NCI-H1417 treated with DMSO at 0.1 percent for 48 hours (cell line): ENCODE measurements at places on chromosomes 6 and 20.
A peak's percentile ranks its signal among the peaks of the same experiment; 100 is the strongest.

GRCh38 chr20:52798124-52798523 lies 174.0 kb upstream of the TSHZ2 start:
- DNase-seq = no peak

- no peak for DNase-seq
Observed at GRCh38 chr20:19633985-19634384, 124.1 kb upstream of the RIN2 start.

GRCh38 chr6:103516336-103516735 lies 1343.4 kb downstream of the HACE1 start:
- no peak for DNase-seq

GRCh38 chr6:52649536-52650160 lies 21.3 kb upstream of the TMEM14A start:
- DNase-seq = no peak

DNA sequence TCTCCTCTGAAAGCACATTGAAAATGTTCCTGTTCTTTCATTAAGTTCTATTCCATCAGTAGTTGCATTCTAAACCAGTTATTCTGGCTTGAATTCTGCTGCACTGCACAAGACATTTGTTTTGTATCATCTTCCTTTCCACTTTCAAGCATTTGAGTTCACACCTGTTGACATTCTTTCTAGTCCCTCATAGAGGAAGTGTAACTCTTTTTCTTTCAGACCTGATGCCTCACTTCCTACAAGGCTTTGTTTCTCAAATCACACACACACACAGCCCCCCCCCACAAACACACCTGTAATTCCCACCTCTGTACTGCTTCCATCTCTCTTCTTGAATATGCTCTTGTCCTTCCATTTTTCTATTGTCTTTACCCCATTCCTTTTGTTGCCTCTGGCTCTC lies 50.9 kb downstream of the CCN2 start:
- DNase-seq = no peak

GRCh38 chr20:1274485-1275311 lies 8.6 kb downstream of the SNPH start:
- no peak for DNase-seq

DNA sequence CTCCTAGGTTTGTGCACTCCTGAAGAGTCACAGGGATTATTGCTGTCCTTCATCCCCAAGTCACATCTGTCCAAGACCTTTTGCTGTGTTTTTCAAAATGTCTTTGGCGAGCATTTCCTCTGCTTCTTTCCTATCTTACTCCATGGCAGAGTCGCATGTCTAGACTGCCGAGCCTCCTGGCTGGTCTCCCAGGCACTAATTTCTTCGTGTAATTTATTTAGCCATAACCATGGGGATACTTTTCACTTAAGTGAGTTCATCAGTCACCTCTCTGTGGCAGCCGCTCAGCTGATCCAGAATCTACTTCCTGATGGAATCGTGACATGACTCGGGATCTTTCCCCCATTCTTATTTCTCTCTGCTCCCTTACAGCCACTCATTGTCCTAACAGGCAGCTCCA lies 25.8 kb downstream of the ADGRF5 start:
- no peak for DNase-seq

GRCh38 chr20:43541214-43541613 lies 17.6 kb upstream of the SGK2 start:
- no peak for DNase-seq

- DNase-seq = no peak
Observed at GRCh38 chr6:79614326-79615305, 16.5 kb upstream of the SH3BGRL2 start.

- peak; percentile 36 for DNase-seq
Observed at GRCh38 chr20:62702895-62703852, 5.5 kb upstream of the NTSR1 start.

DNA sequence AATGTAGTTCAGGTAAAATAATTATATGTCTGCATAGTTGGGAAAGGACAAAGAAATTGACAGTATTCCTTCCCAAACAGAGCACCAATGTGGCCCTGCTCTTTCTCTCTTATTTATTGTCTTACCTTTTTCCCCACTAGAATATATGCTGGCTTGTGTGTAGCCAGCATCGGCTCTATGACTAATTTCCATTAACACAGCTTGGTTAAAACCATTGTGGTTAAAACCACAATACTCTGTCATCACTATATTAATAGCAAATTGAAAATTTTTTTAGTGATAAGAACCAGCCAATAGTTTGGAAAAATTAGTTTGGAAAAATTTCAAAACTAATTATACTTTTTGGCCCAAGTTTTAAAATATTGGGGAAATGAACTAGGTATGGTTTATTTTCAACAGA lies 535.1 kb downstream of the UTRN start:
- DNase-seq = no peak

GRCh38 chr6:104896914-104897313 lies 37.2 kb upstream of the HACE1 start:
- no peak for DNase-seq

DNA sequence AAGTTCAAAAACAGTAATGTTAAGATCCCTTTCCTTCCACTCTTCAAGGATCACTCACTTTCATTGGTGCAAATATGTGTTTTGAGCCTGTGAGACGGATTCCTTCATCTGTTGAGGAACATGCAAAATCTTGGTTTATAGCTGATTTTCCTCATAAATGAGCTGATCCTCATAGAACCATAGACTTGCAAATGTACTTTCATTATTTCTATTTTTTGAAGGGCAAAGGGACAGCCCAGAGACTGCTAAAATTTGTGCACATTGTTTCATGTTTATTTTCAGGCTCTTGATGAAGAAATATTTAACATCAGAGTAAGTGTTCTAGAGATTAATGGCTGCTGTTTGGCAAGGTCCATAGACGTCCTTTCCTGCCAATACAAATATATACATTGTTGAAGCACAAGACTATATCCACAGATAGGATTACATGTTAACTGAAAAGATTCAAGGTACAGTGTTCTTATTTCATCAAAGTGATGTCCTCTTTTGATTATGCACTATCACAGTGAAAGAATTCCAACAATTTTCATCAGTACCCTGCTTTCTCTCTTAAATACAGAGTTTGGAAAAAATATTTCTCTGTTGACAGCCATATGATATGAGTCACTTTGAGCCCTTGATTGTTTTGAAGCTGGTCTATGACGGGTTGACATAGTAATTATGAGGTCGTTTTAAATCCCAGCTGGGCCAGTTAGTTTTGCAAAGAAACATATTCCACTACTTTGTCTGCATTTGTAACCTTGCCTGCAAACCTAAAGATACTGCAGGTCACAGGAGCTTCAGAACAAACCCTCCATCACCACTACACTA lies 95.7 kb downstream of the FILIP1 start:
- DNase-seq = no peak

DNA sequence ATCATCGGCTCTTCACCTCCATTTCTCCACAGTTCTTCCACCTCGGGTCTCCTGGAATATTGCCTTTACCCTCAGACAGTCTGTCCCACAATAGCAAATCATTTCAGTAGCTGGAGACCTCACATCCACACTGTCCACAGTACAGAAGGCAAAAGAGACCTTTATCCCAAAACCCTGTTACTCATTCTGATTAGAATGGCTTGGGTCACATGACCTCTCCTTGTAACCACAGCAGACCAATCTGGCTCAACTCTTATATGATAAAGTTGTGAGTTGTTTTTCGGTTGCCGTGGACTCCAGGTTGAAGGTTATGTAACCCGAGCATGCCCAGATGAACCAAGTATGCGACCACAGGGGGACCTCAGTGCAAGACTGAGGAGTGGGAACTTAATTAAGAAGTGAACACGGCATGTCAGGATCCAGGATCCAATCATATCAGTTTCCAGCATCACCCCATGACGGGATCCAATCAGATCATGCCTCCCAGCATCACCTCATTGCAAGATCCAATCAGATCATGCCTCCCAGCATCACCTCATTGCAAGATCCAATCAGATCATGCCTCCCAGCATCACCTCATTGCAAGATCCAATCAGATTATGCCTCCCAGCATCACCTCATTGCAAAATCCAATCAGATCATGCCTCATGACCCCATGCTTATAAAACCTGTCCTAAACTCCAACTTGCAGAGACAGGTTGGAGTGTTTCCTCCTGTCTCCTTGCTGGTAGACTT lies 68.7 kb downstream of the LY86 start:
- no peak for DNase-seq

GRCh38 chr20:5159928-5160327 lies 33.1 kb downstream of the CDS2 start:
- DNase-seq = no peak

GRCh38 chr6:43491750-43492661 lies 14.6 kb downstream of the TJAP1 start:
- DNase-seq = no peak
